Mammary epithelial cell (primary cell): ENCODE measurements at places on chromosomes 5 and 9. TPM values are rescaled to one million over a fixed set of nuclear protein-coding genes. Genes with fewer than 3 reads are reported as not detected.

SLC6A7 gene
- polyA plus RNA-seq: not detected

PCDH12 gene
- polyA plus RNA-seq: 0.07 TPM

FOXD4L3 gene
- polyA plus RNA-seq: 0.05 TPM

- DNase-seq: no peak
Observed at GRCh38 chr5:54969856-54970828, 15.3 kb downstream of the ESM1 start.

GRCh38 chr5:117551236-117551635 is 976.6 kb upstream of the SEMA6A start:
- DNase-seq: no peak

DNA sequence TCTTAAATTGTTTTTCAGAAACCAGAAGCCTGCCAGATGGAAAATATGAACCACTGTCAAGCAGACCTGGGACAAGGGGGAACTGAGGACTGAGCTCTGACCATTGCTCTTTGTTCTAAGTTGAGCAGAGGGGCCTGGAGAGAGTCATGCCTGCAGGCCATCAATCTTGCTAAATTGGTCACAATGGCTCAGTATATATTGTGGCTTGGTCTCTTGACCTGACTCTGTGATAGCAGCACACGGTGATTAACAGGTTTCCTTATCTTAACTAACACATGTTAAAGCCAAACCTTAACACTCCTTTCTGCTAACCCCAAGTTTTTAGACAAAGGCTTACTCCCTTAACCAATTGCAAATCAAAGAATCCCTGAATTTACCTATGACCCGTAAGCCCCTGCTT is 1281.2 kb upstream of the NUDT12 start:
- no peak for DNase-seq

GRCh38 chr9:91896513-91897121 is 53.4 kb downstream of the ROR2 start:
- peak; percentile 36 for DNase-seq

DNA sequence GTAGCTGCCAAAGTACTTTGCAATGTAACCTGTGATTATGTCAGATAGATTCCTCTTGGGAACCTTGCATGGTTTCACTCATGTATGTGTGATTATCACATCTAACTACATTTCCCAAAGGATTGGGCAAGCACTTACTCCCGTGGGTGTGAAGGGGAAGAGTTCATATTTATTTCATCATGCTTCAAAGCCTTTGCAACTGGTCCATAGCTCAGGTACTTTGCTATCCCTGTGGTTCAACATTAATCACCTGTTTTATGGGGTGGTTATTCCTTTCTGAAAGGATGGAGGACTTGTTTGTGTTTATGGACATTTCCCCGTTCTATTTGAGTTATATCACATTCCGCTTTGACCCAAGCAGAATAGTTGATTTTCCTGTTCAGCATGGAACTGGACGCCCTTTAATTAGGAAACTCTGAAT is 13.6 kb upstream of the ERMP1 start:
- DNase-seq: peak; percentile 65

GRCh38 chr9:129626625-129627284 is 792 bp downstream of the NTMT1 start:
- DNase-seq: peak; percentile 28

DNA sequence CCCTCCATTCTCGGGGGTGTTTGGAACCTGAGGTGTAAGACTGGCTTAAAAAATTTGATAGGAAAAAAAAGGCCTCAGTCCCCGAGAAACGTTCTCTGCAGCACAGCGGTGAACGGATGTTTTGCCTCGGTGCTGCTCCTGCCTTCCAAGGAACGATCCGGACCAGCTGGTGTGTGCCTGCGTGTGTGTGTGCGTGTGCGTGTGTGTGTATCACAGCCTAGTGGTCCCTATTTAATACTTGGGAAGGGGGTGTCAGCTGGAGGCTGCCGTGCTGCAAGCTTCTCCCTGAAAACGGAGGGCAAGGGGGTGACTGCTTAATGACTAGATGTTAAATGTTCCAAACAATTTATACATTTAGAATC is 76.9 kb downstream of the LHX2 start:
- DNase-seq: no peak
